NT2/D1 (cell line): ENCODE measurements at places on chromosomes 12 and 14.

- no peak for DNase-seq
These were observed 114.7 kb upstream of the CRY1 start for GRCh38 chr12:107207931-107208525.

GRCh38 chr14:56004323-56004722 is 113.9 kb upstream of the PELI2 start:
- DNase-seq, result no peak

DNA sequence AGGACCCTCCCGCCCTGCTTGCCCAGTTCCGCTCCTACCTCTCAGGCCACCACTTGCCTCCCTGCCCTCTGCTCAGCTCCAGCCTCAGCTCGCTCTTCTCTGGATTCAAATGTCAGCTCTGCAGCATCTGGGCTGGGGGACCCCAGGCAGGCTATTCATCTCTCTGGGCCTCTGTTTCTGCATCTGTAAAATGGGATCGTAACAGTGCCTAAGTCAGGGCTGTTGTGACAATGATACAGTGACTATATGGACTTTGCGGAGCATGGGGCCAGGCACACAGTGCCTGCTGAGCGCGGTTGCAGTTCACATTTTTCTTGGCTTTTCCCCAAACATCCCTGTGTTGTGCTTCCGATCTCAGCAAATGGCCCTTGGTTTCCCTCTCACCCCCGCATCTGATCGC is 2.8 kb downstream of the PHETA1 start:
- no peak for DNase-seq

GRCh38 chr12:13472690-13473089 is 276.2 kb downstream of the EMP1 start:
- no peak for DNase-seq

DNA sequence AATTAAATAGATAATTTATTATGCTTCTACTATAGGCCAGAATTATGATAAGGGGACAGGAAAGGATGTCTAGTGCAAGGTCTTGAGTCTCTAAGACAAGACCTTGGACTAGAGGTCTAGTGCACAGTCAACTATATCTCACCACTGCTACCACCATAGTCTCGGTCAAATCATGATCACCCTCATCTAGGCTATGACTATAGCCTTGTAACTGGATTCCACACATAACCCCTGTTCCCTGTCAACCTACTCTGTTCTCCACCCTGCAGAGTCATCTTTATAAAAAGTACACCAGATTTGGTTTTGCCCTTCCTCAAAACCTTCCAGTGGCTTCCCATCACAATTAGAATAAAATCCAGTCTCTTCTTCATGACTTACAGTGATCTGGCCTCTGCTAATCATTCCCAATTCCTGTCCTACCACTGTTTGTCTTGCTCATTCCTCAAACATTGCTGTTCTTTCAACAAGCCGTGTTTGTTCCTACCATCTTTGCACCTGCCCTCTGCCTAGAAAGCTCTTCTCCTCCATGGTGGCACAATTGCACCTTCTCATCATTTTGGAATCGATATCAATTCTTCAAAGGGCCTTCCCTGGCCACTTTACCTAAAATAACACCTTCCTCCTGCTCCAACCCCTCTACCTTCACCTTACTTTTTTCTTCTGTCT is 169.4 kb downstream of the FOXN3 start:
- no peak for DNase-seq

- no peak for DNase-seq
These were observed 216.6 kb upstream of the LHX5 start for GRCh38 chr12:113688313-113688712.

- DNase-seq, result no peak
These were observed 28.5 kb downstream of the TMCC3 start for GRCh38 chr12:94621662-94622359.

DNA sequence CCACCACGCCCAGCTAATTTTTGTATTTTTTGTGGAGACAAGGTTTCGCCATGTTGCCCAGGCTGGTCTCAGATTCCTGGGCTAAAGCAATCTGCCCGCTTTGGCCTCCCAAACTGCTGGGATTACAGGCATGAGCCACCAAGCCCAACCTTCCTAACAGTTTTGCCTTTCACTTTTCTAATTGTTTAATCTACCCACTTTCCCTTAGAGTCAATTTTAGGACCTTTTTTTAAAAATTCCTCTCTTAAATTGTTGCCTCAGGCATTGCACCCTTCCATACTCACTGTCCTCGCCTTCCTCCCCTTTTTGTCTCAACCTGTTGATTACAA is 11.5 kb downstream of the ZFHX2 start:
- no peak for DNase-seq

DNA sequence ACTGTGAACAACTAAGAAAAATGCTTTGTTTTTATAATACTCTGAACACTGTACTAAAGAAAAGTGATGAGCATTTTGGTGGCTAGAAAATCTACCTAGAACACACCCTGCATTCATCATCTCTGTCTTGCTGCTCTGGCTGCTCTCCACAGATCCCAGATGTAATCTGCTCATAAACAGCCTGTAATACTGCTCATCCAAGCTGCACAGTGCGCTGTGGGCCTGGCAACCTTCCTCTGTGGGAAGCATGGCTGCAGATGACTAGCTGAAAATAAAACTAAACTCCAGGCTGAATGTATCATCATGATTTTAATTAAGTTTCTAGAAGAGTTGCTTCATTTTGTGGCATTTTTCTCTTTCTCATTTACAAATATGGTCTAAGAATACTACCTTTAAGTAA is 200.7 kb downstream of the SLC2A13 start:
- DNase-seq, result no peak
